HepG2 (cell line): ENCODE measurements at places on chromosomes 3 and 15. TPM values are rescaled to one million over a fixed set of nuclear protein-coding genes. Genes with fewer than 3 reads are reported as not detected.

Gene CLK3
- 82.0 and 89.1 TPM in 2 replicates for polyA plus RNA-seq

Gene CCR3
- polyA plus RNA-seq = not detected in 2 replicates

Gene ZNF662
- 0.05 TPM in 1 of 2 replicates, not detected in the other for polyA plus RNA-seq

Gene SLC51B
- polyA plus RNA-seq = 12.0 and 14.9 TPM in 2 replicates

DNA sequence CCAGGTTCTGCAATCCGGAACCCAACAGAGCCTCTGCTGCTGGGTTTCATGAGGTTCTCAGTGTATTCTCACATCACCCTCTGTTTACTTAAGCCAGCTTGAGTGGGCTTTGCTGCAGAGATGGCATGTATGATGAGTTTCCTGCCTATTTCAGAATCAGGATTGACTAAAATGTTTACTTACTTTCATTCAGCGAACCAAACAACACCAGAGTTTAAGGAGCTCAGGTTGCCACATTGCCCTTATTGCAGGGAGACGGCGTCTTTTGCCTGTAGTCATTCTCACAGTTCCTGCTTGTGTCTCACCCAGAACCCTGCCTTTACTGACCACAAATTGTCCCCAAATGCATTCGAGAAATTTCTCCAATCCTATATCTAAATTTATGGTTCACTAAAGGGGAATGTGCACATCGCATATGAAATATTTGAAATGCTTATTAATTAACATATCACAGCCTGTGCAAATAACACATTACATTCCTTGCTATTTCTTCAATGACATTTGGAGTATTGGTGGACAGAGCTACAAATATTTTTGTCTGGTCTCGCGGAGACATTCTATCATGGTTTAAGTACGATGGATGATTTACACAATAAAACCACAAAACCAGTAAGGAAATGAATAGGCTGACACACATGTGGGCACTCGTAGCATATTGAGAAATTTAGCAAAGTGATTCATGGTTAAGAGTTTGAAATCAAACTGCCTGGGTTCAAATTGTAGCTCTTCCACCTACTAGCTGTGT, 377.2 kb upstream of the CFAP20DC start:
- DNase-seq = no peak

DNA sequence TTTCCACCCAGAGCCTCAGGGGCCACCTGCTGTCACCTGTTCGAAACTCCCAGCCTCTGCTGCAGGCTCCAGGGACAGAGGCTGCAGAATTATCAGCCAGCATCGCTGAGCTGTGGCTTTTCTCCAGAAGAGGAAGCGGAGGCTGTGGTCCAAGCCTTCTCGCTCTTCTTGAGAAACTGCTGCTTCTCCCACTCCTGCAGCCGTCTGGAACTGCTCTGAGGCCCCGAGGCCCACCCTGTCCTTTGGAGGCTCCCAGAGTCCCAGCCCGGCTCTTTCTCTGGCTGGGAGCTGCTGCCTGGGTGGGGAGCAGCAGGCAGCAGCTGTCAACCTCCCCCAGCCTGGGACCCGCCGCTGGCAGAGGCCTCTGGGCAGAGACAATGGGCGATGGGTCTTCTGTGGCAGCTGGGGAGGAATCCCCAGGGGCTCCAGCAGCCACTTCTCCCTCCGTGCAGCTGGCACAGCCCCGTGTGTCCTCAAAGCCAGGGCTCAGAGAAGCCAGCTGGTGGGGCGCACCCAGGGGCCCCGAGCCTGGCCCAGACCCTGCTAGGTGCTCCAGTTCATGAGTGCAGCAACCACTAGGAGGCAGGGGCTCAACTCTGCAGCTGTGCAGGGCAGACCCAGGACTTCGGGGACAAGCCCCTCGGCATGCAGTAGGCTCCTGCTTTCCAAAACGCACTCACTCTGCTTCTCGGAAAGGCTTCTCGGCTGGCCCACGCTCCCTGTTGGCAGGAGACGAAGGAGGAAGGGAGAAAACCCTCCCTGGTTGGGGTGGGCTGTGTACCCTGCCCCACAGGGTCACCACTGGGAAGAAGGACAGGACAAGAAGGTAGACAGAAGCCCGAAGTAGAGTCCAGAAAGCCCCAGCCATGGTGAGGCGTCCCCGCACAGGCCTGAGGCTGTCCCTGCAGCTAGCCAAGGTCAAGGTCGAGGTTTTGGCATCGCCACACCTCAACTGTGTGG, 49.9 kb upstream of the FURIN start:
- DNase-seq = peak; percentile 22

GRCh38 chr15:58545307-58546065, 113.7 kb downstream of the LIPC start:
- no peak for DNase-seq

DNA sequence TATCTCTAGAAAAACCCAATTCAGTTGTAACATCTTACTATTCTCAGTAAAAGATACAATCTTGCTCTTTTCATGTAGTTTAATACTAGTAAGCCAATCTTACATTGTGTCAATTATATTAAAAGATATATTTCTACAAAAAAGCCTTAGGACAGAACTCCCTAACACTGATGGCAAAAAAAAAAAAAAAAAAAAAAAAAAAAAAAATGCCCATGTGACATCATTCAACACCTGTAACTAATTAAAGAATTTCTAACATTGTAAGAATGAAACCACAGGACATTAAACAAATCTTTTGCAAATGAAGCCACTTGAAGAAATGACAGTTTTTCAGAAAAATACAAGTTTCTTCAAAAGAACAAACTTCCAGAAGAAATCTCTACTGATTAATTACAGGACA, 119.8 kb downstream of the SUCLG2 start:
- DNase-seq = no peak

- no peak for DNase-seq
Measured at GRCh38 chr3:178964551-178964950, 107.1 kb downstream of the ZMAT3 start.

GRCh38 chr3:8854656-8855055, 85.2 kb upstream of the OXTR start:
- DNase-seq = no peak

DNA sequence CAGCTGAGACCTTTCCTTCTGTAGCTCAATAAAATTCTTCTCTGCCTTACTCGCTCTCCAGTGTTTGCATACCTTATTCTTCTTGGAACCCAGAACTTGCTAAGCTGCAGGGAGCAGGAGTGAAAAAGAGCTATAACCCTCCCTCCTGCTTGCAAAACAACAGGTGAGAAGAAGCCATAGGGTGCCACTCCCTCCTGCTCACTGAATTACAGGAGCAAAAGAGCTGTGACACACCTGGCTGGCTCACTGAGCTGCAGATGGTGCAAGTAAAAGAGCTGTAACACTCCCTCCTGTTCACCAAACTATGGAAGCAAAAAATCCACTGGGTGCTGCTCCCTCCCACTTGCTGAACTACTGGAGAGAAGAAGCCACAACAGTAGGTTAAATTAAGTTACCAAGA, 44.2 kb upstream of the C2CD4B start:
- no peak for DNase-seq

- DNase-seq = peak; percentile 77
Measured at GRCh38 chr3:73571238-73571794, 53.4 kb downstream of the PDZRN3 start.

DNA sequence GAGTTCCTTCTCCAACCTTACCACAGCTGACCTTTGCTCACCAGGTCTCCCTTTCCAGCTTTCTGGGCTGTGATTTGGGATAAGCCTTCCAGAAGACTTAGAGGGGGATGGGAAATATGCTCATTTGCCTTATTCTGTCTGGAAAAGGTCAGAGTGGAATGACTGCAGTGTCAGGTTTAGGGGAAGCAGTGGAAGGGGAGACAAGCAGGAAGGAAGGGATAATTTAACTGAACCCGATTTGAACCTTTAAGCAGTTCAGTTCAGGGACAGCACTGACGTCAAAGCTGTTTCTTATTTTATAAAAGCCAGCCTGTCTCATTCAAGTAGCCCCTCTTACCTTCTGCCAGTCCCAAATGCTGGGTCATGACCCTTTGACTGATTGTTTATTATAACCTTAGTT, 418.4 kb upstream of the RARB start:
- DNase-seq = no peak

GRCh38 chr3:155639462-155640055, 105.3 kb downstream of the PLCH1 start:
- no peak for DNase-seq

DNA sequence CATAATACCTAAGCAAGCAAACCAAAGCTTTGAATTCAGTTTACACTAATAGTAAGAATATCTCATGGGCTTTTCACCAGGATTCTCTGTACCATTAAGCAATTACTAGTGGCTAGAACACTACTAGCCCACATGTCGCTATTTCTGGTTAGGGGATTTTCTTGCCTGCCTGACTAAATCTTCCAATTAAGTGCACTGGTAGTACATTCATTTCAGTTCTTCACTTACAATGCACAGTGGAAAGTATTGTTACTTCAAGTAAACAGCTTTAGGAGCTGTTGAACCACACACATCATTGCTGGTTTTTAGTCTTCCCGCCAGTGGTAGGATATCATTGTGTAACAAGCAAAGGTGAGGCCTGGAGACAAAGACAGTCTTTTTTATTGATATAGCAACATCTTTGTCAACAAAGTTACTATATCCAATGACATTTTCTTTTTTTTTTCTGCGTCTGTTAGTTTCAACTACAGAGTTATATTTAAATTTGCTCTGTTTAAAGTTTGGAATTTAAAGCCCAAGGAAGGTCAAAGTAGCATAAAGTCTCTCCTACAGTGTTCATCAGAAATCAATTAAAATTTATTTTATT, 826.8 kb upstream of the NR2F2 start:
- DNase-seq = no peak

DNA sequence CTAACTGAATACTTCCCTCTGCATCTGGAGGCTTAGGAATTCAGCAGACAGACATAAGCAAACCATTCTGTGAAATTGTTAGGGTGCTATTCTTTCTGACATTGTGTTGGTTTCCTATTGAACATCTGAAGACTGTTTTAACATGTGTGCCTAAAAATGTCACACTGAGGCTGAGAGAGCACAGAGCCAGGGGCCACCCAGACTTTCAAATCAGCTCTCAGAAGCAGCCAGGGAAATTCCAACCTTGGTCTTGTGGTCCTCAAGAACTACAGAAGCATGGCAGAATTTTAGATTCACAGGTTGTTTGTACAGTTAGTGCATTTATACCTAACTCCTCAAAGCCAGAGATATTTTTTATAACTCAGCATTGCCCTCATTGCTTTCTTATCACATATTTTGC, 929.2 kb upstream of the CFAP20DC start:
- DNase-seq = no peak

DNA sequence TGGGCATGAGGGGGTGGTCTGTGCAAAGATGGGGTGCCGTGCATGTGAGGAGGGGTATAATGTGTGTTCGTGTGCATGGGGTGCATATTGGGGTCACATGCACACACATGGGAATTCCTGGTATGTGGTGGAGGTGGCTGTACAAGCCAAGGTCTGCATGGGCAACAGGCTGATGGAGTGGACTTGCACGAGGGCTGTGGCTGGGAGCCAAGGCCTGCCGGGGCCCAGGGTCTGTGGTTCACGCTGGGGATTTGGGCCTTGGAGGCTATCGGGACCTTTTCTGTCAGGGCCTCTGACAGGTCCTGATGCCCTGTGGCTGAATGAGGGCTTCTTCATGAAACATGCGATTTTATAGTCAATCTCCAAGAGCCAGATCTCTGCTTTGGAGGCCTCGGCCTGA, 9.8 kb upstream of the PLXND1 start:
- DNase-seq = no peak

DNA sequence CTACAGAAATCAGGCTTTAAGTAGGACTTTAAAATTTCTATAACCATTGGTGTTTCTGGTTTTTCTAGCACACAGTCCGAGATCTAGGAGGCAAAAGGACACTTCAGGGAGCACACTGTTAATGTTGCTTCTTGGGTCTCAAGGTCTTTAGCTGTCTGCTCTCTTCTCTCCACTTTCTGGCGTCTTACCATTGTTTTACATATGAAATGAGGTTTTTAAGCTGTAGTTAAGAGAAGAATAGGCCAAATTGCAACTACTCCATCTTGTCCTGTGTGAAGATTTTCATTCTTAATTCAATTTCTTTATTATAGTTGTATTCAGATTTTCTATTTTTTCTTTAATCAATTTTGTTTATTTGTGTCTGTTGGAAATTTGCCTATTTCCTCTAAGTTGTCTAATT, 151.4 kb downstream of the WNT7A start:
- no peak for DNase-seq

GRCh38 chr15:66494262-66494661, 3.3 kb downstream of the SNAPC5 start:
- DNase-seq = no peak

GRCh38 chr3:178310949-178311348, 225.3 kb upstream of the KCNMB2 start:
- no peak for DNase-seq

DNA sequence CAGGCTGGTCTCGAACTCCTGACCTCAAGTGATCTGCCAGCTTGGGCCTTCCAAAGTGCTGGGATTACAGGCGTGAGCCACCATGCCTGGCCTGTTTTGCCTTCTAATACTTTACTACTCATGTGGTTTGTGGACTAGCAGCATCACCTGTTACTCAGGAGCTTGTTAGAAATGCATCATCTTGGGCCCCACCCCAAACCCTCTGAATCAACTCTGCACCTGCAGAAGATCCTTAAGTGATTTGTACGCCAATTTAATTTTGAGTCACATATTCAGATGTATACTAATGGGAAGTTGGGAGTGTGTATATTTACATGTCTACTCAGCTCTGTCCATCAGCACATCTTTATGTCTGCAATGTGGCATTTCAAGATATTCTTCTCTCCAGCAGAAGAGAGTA, 6.1 kb downstream of the TBC1D21 start:
- no peak for DNase-seq

- no peak for DNase-seq
Measured at GRCh38 chr3:190497811-190498210, 16.1 kb upstream of the IL1RAP start.

DNA sequence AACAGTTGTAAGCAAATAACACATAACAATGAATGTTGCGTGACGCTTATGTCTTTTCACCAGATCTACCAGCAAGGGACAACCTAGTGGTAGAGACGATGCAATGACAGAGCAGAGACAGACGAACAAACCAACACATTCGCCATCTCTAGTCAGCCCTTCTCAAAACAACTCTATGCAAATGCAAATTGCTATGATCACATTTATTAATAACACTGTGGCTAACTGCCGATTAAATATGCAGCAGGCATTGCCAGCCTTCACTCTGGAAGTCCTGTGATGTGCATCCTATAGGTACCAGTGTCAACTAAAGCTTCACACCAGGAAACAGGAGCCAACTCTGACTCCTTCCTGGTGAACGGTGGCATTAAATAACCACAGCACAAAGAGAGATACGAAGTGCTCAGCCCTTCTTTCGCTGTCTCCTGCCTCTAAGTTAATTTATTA, 94.2 kb downstream of the FOXP1 start:
- no peak for DNase-seq

- DNase-seq = peak; percentile 94
Measured at GRCh38 chr3:49104427-49105291, at the start of gene QARS1. QARS1 (minus strand) TSS chr3:49104757; CDS start chr3:49104733, 24 bp downstream.

- peak; percentile 45 for DNase-seq
Measured at GRCh38 chr15:51162865-51163762, 68.4 kb upstream of the TNFAIP8L3 start.

- DNase-seq = no peak
Measured at GRCh38 chr15:70299931-70300869, 202.5 kb upstream of the TLE3 start.

- no peak for DNase-seq
Measured at GRCh38 chr15:70156671-70157271, 59.1 kb upstream of the TLE3 start.
